ENCODE measurements at places on chromosomes 6 and 20.
A peak's percentile ranks its signal among the peaks of the same experiment; 100 is the strongest.

DNA sequence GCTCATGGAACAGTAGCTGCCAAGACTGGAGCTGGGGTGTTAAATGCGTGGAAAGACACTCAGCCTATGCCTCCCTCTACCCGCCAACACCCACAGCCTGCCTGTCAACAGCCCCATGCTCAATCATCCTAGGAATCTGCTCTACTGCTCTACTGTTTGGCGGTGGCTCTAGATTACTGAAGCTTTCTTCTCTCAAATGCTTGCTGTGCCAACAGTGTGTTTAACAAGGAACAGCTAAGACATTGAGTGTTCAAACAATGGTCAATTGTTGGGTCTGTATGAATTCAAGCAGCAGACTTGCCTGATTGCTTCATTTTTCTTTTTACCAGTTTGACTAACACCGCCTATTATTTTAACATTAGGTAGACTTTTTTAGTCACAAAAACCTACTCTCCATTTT lies 258.6 kb downstream of the SOD2 start:
- no peak for DNase-seq

DNA sequence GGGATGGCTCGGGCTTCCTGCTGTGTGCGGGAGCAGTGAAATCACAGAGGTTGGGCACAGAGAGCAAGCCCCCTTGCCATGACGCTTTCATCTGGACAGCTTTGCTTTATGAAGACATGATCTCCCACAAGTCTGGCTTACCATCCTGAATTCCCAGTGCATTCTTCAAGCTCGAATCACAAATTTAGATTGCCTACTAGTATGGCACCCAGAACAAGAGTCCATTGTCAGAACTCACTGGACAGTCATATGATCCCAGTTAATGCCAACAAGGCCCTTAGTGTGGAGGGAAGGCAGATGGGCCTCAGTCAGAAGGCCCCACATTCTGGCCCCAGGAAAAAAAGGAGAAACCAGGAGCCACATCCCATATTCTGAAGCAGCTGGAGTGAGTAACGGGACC lies 147.3 kb upstream of the FOXQ1 start:
- DNase-seq = no peak

DNA sequence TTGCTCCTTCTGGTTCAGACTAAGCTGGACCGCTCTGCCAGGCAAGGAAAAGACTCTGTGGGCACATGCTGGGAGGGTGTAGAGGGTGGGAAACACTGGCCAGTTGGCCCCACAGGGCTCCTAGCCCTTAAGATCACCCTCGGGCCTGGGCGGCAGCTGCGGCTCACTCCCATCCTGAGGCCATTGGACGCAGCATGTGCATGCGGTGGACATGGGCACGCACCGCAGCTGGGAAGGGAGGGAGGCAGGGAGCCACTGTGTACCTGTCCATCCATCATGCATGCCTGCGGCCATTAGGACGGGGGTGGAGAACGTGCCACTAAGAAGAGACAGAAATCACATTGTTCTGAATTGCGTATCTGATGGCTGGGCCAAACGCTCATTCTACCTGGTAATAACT lies 140.1 kb upstream of the THBS2 start:
- no peak for DNase-seq

DNA sequence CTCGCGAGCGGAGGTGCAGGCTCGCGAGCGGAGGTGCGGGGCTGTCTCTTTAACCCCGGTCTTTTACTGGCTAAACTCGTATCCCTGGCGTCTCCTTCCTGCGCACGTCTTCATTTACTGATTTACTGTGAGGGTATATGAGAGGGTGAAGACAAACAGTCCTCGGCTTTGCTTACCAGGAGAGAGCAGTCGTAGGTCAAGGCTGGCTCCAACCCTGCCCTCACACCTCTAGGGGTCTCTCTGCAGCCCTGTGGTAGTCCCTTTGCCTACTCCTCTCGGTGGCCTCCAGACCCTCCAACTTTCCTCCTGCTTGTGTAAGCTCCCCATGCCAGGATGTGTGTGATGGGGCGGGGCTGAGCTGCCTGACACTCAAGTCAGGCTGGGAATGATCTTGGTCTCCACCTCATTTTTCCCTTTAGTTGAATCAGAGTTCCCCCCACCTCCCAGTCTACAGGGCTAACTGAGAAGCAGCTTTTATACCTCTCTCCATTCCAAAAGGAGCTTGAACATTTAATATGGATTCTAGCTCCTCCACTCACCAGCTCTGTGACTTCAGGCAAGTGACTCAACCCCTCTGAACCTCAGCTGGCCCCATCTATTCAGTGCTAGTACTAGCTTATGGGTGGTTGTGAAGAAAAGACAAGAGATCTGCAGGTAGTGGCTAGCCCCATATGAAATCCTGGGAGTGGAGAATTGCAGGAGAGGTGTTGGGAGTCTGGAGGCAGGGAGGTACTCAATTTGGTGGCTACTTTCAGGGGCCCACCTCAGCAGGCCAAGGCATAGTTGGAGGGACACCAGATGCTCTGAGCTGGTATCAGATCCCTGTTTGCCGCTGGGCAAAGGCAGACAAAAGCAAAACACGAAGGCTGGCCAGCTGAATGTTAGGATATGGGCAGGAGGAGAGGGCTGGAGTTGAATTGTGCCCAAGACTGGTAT lies 902 bp downstream of the SLC29A1 start:
- no peak for DNase-seq

DNA sequence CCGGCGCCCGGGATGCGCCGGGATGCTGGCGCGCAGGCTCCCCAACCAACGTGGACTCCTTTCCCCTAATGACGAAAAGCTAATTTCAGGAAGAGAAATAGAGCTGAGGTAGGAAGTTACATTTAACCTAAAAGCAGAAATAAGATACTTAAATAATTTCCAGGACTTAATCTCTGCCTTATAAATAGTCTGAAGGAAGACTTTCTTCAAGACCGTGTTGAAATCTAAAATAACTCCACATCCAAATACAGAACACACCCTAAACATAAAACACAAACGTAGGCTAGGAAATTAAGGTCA lies 1.3 kb downstream of the ASF1A start:
- DNase-seq = no peak

DNA sequence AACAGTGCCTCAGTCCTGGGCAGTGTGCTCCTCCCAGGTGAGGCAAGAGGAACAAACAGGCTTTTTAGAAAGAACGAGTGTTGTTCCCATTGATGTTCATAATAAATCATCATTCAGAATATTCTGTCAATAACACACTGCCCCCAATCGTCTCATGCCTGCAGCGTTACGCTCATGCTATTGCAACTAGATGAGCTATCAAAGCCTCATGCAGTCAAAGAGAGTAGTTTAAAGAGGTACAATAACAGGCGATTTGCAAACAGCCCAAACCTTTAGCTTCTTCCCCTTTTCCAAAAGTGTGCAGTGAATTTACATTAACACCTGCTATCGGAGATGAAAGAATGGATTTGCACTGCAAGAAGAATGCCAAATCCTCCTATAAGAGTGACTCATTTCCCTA lies 1164.7 kb upstream of the MAP3K7 start:
- no peak for DNase-seq

GRCh38 chr20:31967830-31968249 lies at the start of gene XKR7:
Gene XKR7 (plus strand): TSS chr20:31968151. CDS start chr20:31968176, 25 bp downstream.
- DNase-seq = no peak

GRCh38 chr20:53926428-53927028 lies 143.9 kb downstream of the BCAS1 start:
- DNase-seq = no peak

- DNase-seq = no peak
Measured at GRCh38 chr6:145405006-145405551, 330.2 kb downstream of the EPM2A start.

GRCh38 chr20:59121714-59122565 lies 41.7 kb upstream of the ZNF831 start:
- DNase-seq = no peak

DNA sequence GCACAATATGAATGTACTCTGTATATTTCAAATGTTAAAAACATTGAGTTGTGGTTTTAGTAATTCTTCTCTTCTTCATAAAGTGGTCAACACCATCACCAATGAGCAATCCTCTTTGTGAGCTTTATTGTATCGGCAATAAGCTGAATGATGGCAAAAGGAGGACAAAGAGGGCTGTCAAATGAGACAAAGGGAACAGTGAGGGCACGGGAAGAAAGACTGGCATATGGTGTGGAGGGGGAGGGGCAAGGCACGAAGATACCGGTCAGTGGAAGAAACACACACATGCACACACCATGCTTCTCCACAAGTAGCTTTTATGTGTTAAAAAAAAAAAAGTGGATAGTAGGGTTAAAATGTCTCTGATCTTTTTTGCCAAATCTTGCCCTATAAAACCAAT lies 506.8 kb upstream of the CITED2 start:
- DNase-seq = no peak

DNA sequence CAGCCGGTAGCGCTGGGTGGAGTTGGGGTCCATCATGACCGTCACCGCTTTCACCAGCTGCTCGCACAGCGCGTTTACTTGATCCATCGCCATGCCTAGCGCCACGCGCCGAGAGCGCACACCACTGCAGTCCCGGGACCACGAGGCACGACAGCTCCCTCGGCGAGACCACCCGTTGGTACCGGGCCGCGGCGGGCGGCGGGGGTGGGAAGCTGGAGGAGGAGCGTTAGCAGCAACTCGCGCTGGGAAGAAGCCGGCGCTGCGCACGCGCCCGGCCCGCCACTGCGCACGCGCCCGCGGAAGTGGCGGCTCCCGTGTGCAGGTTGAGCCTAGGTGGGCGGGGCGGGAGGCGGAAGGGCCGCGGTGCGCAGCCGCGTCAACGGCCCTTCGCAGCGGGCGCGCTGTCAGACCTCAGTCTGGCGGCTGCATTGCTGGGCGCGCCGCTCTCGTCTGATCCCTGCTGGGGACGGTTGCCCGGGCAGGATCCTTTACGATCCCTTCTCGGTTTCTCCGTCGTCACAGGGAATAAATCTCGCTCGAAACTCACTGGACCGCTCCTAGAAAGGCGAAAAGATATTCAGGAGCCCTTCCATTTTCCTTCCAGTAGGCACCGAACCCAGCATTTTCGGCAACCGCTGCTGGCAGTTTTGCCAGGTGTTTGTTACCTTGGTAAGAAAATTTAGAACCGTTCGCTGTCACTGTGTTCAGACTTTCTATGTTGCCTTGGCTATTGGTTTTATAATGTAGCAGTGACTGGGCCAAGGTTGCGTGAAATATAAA lies at the start of the genes POLH and XPO5:
Gene POLH, plus strand, starts transcription at position 414 of the 780 bp plus-strand sequence. CDS start 6,135 bp downstream, outside the sequence.
Gene XPO5, minus strand, starts transcription at position 267 of the 780 bp plus-strand sequence. Its CDS starts 174 bp downstream, at position 93.
- DNase-seq = peak; percentile 86

- DNase-seq = no peak
Measured at GRCh38 chr6:114158411-114158810, 184.4 kb downstream of the HS3ST5 start.

- no peak for DNase-seq
Measured at GRCh38 chr20:43938932-43939761, 24.5 kb downstream of the TOX2 start.

GRCh38 chr6:127554435-127555006 lies 22.5 kb upstream of the C6orf58 start:
- DNase-seq = no peak

GRCh38 chr6:92545861-92546260 lies 873.5 kb downstream of the EPHA7 start:
- no peak for DNase-seq

- no peak for DNase-seq
Measured at GRCh38 chr20:46375771-46376170, 30.6 kb downstream of the ELMO2 start.

All from T-helper 9 cell (primary cell).